Esophagus muscularis mucosa (tissue), 4 donors: ENCODE measurements at places on chromosomes 1 and 21. TPM values are rescaled to one million over a fixed set of nuclear protein-coding genes. Genes with fewer than 3 reads are reported as not detected.
A peak's percentile ranks its signal among the peaks of the same experiment; 100 is the strongest.

DNA sequence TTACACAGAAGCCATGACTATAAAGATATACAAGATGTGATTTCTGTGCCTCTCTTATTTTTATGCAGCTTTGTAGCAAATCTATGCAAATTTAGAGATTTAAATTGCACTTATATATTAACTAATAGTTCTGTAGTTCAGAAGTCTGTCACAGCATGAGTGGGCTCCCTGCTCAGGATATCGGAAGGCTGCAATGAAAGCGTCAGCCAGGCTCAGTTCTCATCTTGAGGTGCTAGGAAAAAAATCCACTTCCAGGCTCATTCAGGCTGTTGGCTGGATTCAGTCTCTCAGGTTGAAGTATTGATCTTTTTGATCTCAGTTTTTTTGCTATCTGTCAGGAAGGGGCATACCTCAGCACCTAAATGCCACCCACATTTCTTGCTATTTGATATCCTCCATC lies 487.4 kb upstream of the DEPDC1 start:
- DNase-seq = no peak
- no peak overlapping the region for H3K4me3 ChIP-seq
- no peaks in the 10 kb centered on the region for H3K27me3 ChIP-seq
- no peaks in the 10 kb centered on the region for H3K36me3 ChIP-seq
- H3K4me1 ChIP-seq = no peaks in the 10 kb centered on the region

- no peaks in the 10 kb centered on the region for H3K36me3 ChIP-seq
- H3K4me1 ChIP-seq = peaks cover 68% of the 10 kb centered on the region
- DNase-seq = no peak
These were observed 89.4 kb upstream of the IPO9 start for GRCh38 chr1:201739492-201740085.

DNA sequence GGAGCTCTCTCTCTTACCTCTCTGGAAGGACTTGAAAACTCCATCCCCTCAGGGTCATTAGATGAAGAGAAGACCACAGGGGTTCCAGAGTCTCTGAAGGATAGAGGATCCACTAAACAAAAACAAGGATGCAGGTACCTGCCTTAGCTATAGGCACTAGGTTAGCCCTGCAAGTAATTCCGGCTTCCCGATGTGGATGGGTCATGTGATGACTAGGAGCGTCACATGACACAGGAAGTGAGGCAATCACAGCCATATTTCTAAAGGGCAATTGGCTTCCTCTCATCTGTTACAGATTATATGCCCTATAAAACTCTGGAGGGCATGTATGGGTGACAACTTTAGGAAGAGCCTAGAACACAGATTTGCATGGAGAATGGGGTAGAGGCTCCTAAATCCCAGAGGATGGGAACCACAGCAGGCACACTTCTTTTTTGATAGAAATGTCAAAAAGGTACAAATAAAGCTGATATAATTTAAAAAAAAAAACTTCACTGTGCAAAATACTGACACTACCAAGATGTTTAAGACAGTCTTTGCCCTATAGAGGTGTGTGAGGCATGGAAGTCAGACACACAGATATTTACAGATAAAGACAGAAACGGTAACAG lies 14.1 kb downstream of the ENTREP3 start:
- H3K36me3 ChIP-seq = peaks cover 31% of the 10 kb centered on the region
- peaks cover 4% of the 10 kb centered on the region for H3K27me3 ChIP-seq
- H3K27ac ChIP-seq = peak overlapping the region; percentile 35
- H3K4me1 ChIP-seq = peaks cover 50% of the 10 kb centered on the region
- DNase-seq = no peak

GRCh38 chr1:48114596-48115382 lies 107.7 kb upstream of the SLC5A9 start:
- no peak overlapping the region for H3K27ac ChIP-seq
- no peaks in the 10 kb centered on the region for H3K36me3 ChIP-seq
- H3K4me1 ChIP-seq = no peaks in the 10 kb centered on the region
- DNase-seq = no peak
- H3K4me3 ChIP-seq = no peak overlapping the region

The TMOD4 gene
- total RNA-seq = 1.6 TPM

The HSD11B1 gene
- 17.2 TPM for total RNA-seq

The RAB25 gene
- not detected for total RNA-seq

The DCST1 gene
- total RNA-seq = not detected

The GBP6 gene
- total RNA-seq = not detected
